ENCODE measurements at places on chromosomes 6 and 20.

GRCh38 chr6:32607263-32607987, 17.8 kb upstream of the HLA-DRB1 start:
- DNase-seq: no peak

DNA sequence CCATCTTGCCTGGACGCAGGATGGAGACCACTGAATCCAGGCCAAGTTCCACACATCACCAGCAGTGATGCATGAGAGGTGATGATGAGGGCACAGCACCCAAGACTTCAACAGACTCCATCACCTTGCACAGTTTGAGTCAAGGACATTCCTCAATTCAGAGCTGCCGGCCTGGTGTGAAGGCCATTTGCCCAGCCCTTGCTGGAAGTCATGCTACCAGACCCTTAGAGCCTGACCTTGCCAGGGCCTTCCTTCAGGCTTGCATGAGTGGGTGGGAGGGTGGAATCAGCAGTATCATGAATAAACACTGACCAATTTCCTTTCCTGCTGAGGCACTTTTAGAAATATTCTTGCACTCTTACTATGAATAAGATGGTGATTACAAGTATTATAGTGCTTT, 130.2 kb upstream of the SSTR4 start:
- DNase-seq: no peak

- no peak for DNase-seq
Measured at GRCh38 chr6:156807795-156808194, 30.6 kb downstream of the ARID1B start.

- no peak for DNase-seq
Measured at GRCh38 chr20:32006841-32007786, 3.1 kb upstream of the CCM2L start.

DNA sequence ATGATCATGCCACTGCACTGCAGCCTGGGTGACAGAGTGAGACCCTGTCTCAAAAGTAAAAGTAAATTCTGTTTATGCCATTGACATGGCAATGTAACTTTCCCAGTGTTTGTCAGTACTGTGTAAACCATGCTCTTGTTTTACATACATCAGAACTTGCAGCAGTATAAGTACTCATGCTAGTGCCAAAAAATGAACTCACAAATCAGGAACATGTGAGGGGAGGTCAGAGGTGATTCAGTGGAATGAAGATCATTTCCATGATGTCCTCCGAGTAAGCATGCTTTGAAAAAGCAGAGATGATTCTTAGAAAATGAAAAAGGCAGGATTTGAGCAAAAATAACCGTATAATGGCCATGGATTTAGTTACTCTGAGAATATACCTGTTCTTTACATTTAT, 81.9 kb downstream of the ANKS1A start:
- DNase-seq: no peak

DNA sequence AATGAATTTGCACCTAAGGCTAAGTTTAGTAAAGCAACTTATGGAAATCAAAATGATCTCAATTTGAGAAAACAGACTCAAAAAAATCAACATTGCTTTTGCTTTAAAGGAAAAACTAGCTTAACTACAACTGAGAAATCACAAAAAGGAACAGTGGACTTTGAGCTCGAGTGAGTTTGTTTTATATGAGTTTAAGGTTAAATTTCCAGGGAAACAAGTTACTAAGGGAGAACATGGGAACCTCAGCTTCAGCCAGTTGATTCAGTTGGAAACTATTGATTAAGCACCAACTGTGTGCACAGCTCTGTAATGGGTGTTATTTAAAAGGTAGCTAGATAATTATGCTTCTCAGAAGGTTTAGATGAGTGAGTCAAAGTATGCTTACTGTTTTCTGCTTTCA, 85.7 kb downstream of the TBC1D7 start:
- no peak for DNase-seq

GRCh38 chr6:3016473-3017280, 17.0 kb downstream of the NQO2 start:
- no peak for DNase-seq

DNA sequence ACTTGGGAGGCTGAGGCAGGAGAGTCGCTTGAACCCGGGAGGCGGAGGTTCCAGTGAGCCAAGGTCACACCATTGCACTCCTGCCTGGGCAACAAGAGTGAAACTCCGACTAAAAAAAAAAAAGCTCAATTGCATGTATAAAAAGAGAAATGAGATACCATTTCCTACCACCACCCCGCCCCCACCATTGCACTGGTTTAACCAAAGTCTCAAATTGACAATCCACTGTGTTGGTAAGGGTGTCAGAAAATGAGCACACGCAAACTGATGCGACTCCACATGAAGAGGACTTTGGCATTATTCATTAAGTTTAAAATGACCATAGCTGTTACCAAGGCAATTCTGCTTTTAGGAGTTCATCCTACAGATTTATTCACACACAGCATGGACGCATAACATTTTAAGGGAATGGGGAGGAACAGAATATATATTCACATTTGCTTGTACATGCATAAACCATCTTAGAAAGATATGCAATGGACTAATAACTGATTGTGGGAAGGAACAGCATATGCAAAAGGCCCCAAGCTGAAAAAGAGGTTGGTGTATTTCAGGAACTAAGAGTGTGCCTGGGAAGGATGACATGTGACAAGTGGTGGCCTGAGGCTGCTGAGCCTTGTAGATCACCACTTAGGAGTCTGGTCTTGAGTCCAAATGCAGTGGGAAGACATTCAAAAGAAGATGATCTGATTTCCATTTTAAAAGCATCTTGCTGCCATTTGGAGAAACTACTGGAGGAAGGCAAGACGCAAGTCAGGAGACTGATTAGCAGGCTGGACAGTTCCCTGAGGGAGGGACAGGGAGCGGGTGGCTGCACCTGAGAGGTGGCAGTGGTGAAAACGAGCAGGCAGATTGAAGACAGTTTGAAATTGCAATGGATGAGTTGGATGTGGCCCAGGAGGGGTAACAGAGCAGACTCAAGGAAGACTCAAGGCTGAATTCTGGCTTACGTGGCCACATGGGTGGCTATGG, 37.2 kb upstream of the PTPN1 start:
- no peak for DNase-seq

DNA sequence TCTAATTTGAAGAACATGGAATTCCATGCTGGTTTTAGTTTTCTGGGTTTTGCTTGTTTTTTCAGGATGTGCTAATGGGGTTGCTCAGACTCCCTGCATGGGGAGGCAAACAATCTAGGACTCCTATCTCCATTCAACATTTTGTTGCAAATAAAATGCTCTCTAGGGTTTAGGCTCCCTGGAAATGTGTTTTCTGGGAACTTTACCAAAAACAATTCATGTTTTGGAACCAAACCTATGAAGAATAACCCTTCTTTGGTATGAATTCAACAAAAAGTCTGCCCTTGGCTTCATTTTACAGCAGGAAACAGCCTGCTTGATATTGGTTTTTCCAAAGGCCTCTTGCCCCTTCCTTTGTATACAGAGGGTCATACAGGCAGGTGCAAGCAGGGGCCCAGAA, 217.7 kb downstream of the FOXA2 start:
- no peak for DNase-seq

DNA sequence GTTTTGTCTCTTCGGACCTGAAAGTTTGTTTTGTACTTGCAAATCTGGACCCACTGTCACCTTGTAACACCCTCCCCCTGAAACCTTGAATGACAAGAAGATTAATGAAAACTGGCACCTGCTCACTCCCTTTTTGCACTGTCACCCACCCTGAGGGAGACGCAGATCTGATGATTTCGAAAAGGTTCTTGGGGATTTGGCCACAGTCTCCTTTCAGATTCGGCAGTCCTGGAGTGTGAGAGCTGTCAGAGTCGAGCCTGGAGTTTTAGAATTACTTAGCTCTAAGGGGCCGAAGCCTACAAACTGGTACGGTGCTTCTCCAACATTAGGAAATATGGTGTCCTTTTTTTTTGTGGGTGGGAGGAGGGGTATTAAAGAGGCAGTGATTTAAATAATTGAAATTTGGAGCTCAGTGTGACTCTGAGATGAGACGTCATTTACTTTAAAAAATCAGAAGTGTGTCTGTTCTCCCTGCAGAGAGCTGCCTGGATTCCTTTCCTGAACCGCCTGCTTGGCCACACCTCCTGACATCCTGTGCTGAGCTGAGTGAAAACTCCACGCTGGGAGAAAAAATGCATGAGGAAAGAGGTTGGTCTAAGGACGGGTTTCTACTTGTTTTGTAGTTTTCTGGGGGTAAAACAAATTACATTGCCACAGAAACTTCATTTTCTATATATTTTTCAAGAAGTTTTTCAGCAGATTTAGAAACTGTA, 447.0 kb upstream of the CDH4 start:
- no peak for DNase-seq

- DNase-seq: no peak
Measured at GRCh38 chr6:122710908-122711635, 68.4 kb upstream of the FABP7 start.

GRCh38 chr6:69818223-69818930, 21.6 kb upstream of the LMBRD1 start:
- DNase-seq: no peak

DNA sequence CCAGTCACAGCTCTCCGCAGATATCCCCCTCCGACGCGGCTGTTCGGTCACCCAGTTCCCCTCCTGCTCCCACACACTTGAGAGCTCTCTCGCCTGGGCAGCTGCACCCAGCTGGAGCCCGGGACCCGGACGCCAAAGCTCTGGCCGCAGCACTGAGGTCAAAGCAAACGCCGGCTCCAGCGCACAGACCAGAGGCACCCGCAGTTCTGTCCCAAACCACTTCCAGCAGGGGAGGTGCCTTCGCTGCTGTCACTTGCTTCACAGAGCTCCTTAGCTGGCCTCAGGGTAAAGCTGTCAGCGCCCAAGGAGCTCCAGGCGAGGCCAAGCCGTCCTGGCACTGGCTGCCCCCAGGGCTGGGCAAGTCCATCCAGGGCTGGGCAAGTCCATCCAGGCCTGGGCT, 27.9 kb downstream of the SLC2A4RG start:
- DNase-seq: no peak

GRCh38 chr6:126537061-126537816, 197.3 kb downstream of the CENPW start:
- DNase-seq: no peak

DNA sequence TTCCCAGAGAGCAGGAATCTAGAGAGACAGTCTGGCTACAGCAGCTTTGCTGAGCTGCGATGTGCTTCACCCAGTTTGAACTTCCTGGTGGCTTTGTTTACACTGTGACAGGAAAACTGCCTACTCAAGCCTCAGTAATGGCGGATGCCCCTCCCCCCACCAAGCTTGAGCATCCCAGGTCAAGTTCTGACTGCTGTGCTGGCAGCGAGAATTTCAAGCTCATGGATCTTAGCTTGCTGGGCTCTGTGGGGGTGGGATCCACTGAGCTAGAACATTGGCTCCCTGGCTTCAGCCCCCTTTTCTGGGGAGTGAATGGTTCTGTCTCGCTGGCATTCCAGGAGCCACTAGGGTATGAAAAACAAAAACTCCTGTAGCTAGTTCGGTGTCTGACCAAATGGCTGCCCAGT, 91.0 kb upstream of the ESR1 start:
- no peak for DNase-seq

- no peak for DNase-seq
Measured at GRCh38 chr6:7773322-7773721, 47.4 kb downstream of the BMP6 start.

DNA sequence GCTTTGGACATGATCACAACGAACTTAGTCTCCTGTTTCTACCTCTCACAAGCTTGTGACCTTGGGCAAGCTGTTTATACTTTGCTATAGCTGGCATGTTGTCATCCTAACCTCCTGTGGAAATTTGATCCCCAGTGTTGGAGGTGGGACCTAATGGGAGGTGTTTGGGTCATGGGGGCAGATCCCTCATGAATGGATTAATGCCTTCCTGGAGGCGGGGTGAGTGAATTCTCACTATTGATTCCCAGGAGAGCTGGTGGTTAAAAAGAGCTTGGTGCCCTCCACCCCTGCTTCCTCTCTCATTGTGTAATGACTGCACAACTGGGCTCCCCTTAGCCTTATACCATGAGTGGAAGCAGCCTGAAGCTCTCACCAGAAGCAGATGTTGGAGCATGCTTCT, 228.9 kb downstream of the HIVEP2 start:
- DNase-seq: no peak

- no peak for DNase-seq
Measured at GRCh38 chr6:13548500-13549210, 25.7 kb upstream of the SIRT5 start.

GRCh38 chr6:163952005-163952404, 537.5 kb downstream of the QKI start:
- DNase-seq: no peak

DNA sequence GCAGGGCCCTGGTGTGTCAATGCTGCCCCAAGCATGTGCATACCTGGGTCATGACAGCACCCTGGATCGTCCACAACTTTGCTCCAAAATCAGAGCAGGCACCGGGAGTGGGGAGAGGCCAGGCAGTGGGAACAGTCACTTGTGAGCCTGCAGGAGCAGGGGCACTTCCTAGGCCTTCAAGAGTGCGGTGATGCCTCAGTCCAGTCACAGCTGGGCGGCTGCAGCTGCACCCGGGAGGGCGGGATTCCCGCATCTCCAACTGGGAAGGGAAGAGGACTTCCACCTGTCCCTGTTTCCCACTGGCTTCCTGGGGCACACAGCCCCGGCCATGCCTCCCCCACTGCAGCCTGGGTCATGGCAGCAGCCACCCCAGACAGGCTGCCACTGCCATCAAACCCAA, 191.3 kb upstream of the DEFB112 start:
- DNase-seq: no peak

GRCh38 chr20:33645396-33645795, 16.7 kb upstream of the C20orf144 start:
- no peak for DNase-seq

GRCh38 chr6:80647156-80647555, 540.7 kb downstream of the BCKDHB start:
- DNase-seq: no peak
